ENCODE measurements at places on chromosomes 16 and 17.
A peak's percentile ranks its signal among the peaks of the same experiment; 100 is the strongest.

GRCh38 chr17:48644159-48644558 lies 18.0 kb upstream of the HOXB9 start:
- no peak for DNase-seq

DNA sequence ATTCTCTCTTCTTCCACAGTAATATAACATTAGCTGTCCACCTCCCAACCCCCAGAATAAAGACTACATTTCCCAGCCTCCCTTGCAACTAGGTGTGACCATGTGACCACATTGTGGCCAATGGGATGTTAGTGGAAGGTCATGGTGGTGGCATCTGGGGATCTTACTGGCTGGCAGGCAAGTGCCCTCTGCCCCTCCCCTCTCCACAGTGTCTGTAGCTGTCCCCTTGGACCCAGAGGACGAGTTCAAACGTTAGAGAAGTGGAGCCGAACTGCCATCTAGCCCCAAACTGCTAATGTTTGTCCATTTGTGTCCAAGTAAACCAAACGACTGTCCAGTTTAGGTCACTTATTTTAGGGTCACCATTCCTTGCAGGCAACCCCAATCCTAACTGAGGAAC lies 26.6 kb upstream of the KCNG4 start:
- peak; percentile 49 for DNase-seq

- no peak for DNase-seq
Observed at GRCh38 chr17:42520540-42520951, 15.5 kb upstream of the NAGLU start.

- no peak for DNase-seq
Observed at GRCh38 chr16:3609895-3610697, 1.3 kb downstream of the SLX4 start.

DNA sequence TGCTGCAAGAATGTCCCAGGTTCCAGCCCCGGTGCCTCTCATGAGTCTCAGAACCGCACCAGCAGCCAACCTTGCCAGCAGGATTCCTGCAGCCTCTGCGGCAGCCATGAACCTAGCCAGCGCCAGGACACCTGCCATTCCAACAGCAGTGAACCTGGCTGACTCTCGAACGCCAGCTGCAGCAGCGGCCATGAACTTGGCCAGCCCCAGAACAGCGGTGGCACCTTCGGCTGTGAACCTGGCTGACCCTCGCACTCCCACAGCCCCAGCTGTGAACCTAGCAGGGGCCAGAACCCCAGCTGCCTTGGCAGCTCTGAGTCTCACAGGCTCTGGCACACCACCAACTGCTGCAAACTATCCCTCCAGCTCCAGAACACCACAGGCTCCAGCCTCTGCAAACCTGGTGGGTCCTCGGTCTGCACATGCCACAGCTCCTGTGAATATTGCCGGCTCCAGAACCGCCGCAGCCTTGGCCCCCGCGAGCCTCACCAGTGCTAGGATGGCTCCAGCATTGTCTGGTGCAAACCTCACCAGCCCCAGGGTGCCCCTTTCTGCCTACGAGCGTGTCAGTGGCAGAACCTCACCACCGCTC lies 9.8 kb downstream of the ELOB start:
- no peak for DNase-seq

- no peak for DNase-seq
Observed at GRCh38 chr16:26335236-26335853, 643.6 kb downstream of the HS3ST4 start.

- DNase-seq = no peak
Observed at GRCh38 chr16:87376660-87377059, 6.9 kb downstream of the FBXO31 start.

GRCh38 chr16:55146966-55147365 lies 177.0 kb upstream of the IRX6 start:
- no peak for DNase-seq

DNA sequence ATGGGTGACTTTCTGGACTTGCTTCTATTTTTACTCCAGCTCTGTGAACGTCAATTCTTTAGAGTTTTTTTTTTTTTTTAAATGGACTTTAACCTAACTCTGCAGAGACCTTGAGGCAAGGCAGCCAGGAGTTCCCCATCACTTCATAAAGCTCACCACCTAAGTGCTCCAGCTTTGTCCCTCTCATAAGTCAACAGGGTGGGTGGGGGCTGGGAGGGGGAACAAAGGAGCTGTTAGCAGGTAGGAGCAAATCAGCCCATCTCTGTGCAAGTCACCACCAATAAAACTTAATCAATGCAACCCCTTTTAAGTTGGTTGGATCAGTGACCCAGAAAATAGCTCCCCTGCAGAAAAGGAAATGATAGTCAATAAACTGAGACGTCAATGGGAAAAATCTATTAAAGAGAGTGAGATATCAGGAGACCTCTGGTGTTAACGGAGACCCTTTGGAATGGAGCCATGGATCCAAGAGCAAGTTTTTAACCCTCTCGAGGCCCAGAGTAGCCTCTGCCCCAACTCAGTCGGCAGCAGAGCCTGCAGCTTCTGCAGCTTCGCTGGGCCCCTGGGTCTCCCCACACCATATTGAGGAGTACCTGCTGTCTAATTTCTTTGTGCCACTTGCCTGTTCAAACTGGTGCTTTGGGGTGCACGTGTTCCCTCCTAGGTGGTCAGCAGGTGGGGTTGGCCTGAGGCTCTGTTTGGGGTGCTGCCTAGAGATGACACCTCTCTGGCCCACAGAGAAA lies 27.6 kb upstream of the ETV4 start:
- no peak for DNase-seq

DNA sequence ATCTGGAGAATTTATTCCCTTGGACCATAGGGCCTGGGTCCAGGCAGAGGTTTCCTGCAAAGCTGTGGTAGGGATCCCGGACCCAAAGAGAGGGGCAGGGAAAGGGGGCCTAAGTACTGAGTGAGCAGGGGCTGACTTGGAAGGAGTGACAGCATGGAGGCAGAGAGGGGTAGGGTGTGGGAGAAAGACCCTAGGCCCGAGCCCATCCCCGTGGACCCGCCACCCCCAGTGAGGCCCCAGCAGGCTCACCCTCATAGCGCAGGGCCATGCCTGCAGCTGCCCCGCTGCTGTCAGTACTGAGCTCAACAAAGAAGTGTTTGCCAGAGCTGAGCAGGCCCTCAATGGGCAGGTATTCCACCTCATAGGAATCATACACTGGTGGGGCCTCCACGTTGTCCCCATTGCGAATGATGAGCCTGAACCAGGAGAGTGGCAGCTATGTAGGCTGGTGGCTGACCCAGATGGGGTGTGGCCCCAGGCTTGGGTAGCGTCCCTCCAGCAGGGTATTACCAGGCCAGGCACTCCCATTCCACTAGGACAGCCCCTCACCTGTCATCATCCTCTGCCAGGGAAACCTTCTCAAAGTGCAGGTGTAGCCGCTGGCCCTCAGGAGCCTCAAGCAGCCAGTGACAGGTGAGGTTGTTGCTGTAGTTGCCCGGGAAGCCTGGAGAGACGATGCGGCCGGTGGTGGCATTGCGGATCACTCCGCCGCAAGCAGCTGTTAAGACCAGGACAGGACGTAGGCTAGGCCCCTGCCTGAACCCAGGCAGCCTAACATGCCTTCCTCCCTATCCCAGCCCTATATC lies 9.1 kb upstream of the PHF12 start:
- DNase-seq = no peak

- no peak for DNase-seq
Observed at GRCh38 chr17:63816669-63817068, 10.6 kb upstream of the PSMC5 start.

- DNase-seq = no peak
Observed at GRCh38 chr17:43579566-43580140, 33.5 kb upstream of the ETV4 start.

Measured in GM13976 (cell line).